ENCODE measurements at places on chromosomes 2 and 18. TPM values are rescaled to one million over a fixed set of nuclear protein-coding genes. Genes with fewer than 3 reads are reported as not detected.

GRCh38 chr2:144215701-144216675, 303.9 kb downstream of the ZEB2 start:
- H3K36me3 ChIP-seq = peaks cover 8% of the 10 kb centered on the region
- peak overlapping the region; percentile 40 for H3K4me3 ChIP-seq
- peaks cover 46% of the 10 kb centered on the region for H3K4me1 ChIP-seq
- no peak for DNase-seq

- no peaks in the 10 kb centered on the region for H3K36me3 ChIP-seq
- no peaks in the 10 kb centered on the region for H3K27me3 ChIP-seq
- DNase-seq = no peak
- no peak overlapping the region for H3K4me3 ChIP-seq
Observed at GRCh38 chr2:45055162-45055605, 45.9 kb upstream of the SIX2 start.

GRCh38 chr2:147485210-147485851, 359.5 kb upstream of the ACVR2A start:
- DNase-seq = no peak
- H3K4me1 ChIP-seq = peaks cover 22% of the 10 kb centered on the region
- peaks cover 3% of the 10 kb centered on the region for H3K27me3 ChIP-seq
- no peak overlapping the region for H3K4me3 ChIP-seq
- H3K36me3 ChIP-seq = no peaks in the 10 kb centered on the region

DNA sequence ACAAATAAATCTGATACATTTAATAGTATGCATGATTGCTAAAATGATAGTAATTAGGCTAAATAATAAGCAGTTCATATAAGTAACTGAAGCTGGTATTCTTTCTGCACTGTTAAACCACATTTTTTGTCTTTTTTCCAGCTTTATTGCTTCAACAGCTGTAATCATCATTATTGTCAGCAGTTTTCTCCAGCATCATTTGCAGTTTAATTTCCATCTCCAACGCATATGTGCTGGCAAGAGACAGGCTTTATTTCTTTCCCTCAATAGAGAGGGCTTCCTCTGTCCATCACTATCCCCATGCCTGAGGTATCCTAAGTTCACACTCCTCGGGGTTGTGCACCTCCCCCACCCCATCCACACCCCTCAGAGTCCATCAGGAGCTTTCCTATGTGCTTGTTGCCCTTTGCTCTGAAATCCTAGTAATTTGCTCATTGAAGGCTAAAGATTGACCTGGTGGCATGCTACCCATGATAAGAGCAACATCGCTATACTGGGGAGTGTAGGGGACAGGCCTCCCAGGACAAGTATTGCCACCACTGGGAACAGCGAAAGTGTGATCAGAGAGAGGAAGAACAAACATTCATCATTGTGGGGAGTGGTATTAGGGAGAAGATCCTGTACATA, 37.1 kb downstream of the B4GALT6 start:
- DNase-seq = no peak
- H3K27ac ChIP-seq = no peak overlapping the region
- H3K4me3 ChIP-seq = no peak overlapping the region

- no peak for DNase-seq
- no peak overlapping the region for H3K4me3 ChIP-seq
- no peak overlapping the region for H3K27ac ChIP-seq
- peaks cover 65% of the 10 kb centered on the region for H3K4me1 ChIP-seq
- H3K36me3 ChIP-seq = peaks cover 11% of the 10 kb centered on the region
Observed at GRCh38 chr2:84649487-84650142, 133.3 kb downstream of the DNAH6 start.

- H3K4me1 ChIP-seq = peaks cover 17% of the 10 kb centered on the region
- no peak overlapping the region for H3K27ac ChIP-seq
- H3K4me3 ChIP-seq = no peak overlapping the region
- no peaks in the 10 kb centered on the region for H3K36me3 ChIP-seq
Observed at GRCh38 chr2:134772493-134773169, 53.8 kb upstream of the TMEM163 start.

DNA sequence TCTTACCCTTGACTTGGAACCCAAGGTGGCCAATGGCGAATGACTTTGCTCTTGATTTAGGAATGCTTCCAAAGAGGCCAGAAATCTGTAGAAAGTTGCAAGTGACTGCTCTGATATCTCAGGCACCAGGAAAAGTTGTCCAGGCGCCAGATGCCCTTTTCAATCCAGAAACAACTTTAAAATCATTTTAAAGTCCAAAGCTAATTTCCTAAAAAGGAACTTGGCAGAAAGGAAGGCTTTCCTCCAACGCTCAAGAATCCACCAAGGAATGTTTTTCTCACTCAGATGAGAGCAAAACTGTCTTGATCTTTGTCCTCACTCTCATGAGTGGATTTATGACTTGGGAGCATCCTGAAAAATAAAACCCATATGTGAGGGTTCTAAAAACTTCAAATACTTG, 5.3 kb downstream of the NGEF start:
- H3K36me3 ChIP-seq = no peaks in the 10 kb centered on the region
- no peaks in the 10 kb centered on the region for H3K4me1 ChIP-seq
- DNase-seq = no peak
- no peak overlapping the region for H3K27ac ChIP-seq

DNA sequence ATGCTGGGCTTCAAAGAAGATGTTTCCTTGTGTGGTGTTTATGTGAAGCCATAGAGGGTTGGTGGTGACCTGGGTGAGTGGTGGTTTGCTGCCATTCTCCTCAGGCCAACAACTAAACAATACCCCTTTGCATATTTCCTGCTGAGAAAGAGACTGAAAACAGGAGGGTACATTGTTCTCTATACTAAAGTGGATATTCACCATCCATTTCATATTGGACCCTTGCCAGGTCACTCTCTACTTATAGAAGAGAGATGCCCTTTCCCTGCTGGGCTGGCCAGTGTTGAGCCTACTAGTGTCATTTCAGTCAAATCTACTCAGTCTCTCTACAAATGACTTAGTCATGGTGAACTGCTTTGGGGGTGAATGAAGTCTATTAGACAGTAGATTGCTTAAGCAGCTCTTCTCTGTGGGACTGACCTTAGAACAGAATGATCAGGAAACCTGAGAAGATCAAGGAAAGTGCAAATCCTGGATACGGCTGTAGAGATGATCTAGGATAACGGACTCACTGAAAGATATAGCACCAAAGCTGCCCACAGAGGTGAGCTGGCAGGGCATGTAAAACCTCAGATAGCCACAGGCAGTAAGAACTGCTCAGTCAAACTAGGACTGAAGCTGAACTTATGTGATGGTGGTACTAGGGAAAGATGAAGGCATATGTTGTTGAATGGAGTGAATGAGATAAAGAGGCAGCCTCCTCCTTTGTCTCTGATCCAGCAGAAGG, 154.9 kb downstream of the MYO3B start:
- DNase-seq = no peak
- no peak overlapping the region for H3K4me3 ChIP-seq
- no peak overlapping the region for H3K27ac ChIP-seq
- H3K36me3 ChIP-seq = no peaks in the 10 kb centered on the region

DNA sequence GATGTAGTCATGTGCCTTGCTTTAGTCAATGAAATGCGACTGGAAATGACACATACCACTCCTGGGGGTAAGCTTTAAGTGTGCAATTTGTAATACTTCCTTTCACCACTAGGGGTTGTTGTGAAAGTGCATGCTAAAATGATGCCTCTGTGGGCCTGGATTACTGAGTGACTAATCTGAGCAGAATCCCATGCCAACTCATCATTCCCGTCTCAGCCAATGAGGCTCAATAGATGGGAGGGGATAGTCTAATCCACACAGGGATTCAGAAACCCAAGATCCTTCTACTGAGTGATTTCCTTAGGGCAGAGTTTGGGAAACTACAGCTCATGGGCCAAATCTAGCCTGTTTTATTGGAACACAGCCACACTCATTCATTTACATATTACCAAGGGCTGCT, 54.0 kb downstream of the HRH4 start:
- DNase-seq = no peak
- peaks cover 2% of the 10 kb centered on the region for H3K27me3 ChIP-seq
- no peaks in the 10 kb centered on the region for H3K4me1 ChIP-seq
- no peaks in the 10 kb centered on the region for H3K36me3 ChIP-seq
- no peak overlapping the region for H3K4me3 ChIP-seq

DNA sequence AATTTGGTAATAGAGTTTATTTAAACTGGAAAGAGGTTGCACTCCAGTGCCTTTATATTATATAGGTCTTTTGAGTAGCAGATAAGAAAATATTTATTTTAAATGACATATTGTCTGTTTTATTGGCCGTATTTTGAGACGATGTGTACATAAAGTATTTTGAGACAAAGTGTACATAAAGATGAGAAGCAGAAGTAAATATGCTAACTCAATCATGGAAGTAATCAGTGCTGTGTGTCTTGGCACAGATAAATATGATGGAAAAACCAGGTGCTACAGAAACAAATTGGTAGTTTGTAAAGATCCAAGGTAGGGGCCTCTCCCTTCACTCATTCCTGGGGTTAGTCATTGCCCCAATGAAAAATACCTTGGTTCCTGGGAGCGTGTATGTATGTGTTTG, 382.9 kb downstream of the DSEL start:
- H3K4me3 ChIP-seq = no peak overlapping the region
- H3K27ac ChIP-seq = no peak overlapping the region
- no peaks in the 10 kb centered on the region for H3K36me3 ChIP-seq
- no peaks in the 10 kb centered on the region for H3K4me1 ChIP-seq

DNA sequence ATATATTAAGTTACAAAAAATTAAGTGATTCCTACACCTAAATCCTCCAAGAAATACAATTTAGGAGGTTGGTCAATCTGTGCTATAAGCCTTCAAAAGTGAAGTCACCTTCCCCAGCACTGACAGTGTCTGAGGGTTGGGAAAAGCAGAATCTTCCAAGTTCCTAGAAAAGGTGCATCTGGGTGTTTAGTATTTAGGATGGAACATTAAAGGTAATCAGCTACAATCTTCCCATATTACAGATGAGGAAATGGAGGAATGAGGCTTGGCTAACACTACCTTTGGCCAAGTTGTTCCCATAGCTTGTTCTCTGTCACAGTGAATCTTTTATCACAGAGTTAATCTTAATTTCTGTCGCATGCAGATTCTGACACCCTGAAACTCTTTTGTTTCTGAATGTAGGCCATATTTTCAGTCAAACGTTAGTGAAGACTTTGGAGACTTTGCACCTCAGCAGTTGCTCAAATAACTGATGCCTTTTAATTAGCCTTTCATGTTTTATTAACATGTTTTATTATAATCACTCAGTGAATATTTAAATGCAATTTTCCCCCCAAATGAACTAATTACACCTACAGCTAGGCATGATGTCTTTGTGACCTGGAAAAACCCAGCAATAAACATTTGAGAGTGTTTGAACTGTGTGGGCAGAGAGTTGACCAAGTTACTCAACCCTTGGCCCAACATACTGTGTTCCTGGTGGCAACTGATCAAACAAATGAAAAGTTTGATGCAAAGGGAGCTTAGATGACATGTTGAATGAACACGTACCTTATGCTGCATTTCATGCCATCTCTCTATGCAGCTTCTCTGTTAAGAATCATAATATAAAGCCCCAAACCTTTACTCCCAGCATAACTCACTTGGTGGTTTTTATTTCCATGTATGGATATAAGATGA, 17.6 kb downstream of the FN1 start:
- H3K36me3 ChIP-seq = no peaks in the 10 kb centered on the region
- no peak for DNase-seq

DNA sequence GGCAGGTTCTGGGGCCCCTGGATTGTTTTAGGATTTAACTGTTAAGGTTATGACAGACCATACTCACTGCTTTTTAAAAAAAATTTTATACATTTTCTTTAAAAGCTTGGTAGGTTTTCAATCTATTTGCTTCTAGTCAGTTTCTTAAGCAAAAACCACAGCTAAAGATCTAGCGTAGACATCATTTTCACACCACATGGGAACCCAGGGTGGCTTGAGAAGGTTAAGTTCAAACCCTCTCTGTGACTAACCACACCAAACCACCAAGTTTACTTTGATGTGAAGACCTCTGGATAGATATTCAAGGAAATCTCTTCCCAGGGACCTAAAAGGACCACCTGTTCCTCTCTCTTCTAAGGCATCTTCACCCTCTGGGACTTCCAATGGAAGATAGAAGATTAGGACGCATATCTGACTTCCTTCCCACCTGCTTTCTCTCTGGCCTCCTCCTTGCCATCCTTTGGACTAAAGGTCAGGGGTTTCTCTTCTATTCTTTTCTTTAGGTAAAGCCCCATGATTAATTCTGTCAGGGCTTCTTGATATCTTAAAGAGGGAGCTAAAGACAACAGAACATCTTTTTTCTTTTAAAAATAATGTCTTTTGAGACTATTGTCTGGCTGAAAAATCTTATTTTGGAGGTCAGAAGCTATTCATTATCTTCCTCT, 32.3 kb downstream of the FOSL2 start:
- peak overlapping the region; percentile 74 for H3K27ac ChIP-seq
- no peak for DNase-seq
- H3K27me3 ChIP-seq = no peaks in the 10 kb centered on the region
- peak overlapping the region; percentile 24 for H3K4me3 ChIP-seq
- H3K4me1 ChIP-seq = peaks cover 58% of the 10 kb centered on the region

GRCh38 chr2:2507417-2507997, 176.4 kb upstream of the MYT1L start:
- DNase-seq = no peak
- H3K36me3 ChIP-seq = no peaks in the 10 kb centered on the region
- no peaks in the 10 kb centered on the region for H3K4me1 ChIP-seq
- H3K27ac ChIP-seq = no peak overlapping the region

GRCh38 chr2:189092936-189093335, 86.6 kb downstream of the COL5A2 start:
- H3K36me3 ChIP-seq = no peaks in the 10 kb centered on the region
- DNase-seq = no peak
- no peak overlapping the region for H3K27ac ChIP-seq
- H3K4me1 ChIP-seq = peaks cover 7% of the 10 kb centered on the region
- H3K4me3 ChIP-seq = no peak overlapping the region

GRCh38 chr2:226790011-226790410, 9.6 kb downstream of the IRS1 start:
- H3K36me3 ChIP-seq = no peaks in the 10 kb centered on the region
- no peak for DNase-seq
- no peak overlapping the region for H3K27ac ChIP-seq
- peaks cover 6% of the 10 kb centered on the region for H3K27me3 ChIP-seq

DNA sequence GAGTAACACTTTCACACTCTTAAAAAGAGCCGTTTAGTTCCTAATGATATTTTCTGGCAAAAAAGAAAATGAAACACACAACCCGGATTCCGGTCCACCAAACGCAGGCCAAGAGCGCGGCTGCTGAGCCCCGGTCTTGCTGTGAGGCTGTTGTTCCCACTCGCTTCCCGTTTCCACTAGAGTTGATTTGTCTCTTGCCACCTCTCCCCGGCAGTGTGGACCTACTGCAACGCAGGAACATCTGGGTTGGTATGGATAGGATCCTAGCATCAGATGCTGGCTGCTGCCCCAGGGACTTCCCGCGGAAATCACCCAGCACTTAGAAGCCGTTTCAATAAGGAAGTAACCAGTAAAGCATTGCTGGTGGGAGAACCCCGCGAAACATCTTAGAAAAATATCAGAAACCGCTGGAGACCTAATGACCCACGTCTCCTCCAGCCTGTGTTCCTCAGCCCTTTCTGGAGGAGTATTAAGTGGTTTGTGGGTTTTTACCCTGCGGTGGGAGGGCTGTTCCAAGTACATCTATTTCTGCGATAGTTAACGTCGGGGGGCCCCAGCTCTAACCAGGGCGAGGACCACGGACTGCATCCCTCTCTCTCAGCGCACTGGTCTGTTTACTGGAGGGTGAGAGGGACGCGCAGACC, 939 bp downstream of the DOCK10 start:
- peaks cover 61% of the 10 kb centered on the region for H3K4me1 ChIP-seq
- peaks cover 27% of the 10 kb centered on the region for H3K27me3 ChIP-seq
- peak; percentile 61 for DNase-seq
- H3K36me3 ChIP-seq = peaks cover 37% of the 10 kb centered on the region
- peak overlapping the region; percentile 92 for H3K27ac ChIP-seq

CTLA4 gene
- 166 TPM for total RNA-seq

SERPINB10 gene
- total RNA-seq = not detected

TNFRSF11A gene
- 43.0 TPM for total RNA-seq

GALNT14 gene
- 0.90 TPM for total RNA-seq

EN1 gene
- not detected for total RNA-seq

ZNF532 gene
- 4.3 TPM for total RNA-seq
